ENCODE measurements at places on chromosomes 11 and 22.
A peak's percentile ranks its signal among the peaks of the same experiment; 100 is the strongest.

DNA sequence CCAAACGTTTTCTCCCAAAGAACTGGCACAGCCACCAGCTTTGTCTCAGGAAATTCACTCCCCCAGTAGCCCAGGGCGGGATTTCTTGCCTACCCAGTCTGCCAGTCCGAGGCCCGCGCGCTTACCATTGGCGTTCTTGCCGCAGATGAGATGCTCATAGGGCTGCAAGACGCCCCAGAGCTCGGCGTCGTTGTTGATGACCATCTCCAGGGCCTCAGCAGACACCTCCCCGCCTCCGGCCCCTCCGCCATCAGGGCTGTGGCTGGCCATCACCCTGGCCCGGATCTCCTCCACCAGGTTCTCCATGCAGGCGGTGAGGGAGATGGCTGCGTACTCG, 1.3 kb downstream of the ABTB2 start:
- no peak for DNase-seq

DNA sequence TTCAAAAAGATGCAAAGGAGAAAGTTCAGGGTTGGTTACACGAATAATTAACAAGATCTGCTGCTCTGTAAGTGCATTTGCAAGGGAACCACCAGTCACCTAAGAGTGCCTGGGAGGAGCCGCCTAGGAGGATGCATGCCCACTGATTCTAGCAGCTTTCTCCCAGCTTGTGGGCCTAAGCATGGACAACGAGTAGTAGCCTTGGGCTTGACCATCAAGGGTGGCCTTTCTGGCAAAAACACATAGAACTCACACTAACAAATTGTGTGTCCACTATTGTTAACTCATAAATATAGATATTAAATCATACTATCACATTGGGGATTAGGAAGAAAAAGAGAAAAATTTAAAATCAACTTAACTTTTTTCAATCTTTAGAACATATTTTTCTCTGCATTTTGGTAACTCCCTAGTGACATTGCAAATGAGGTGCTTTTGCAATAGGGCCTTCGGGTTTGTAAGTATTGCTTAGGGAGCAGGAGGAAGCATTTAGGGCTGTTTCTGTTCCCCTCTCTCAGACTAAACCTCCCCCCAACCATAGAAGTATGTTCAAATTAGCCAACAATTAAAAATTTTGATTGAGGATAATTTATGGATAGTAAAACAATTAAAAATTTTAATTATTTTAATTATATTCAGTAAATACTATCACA, 57.3 kb upstream of the CEP295 start:
- no peak for DNase-seq

GRCh38 chr11:78429209-78429608, 11.6 kb upstream of the GAB2 start:
- no peak for DNase-seq

GRCh38 chr11:80898910-80899309, 1458.1 kb upstream of the TENM4 start:
- DNase-seq, result no peak

DNA sequence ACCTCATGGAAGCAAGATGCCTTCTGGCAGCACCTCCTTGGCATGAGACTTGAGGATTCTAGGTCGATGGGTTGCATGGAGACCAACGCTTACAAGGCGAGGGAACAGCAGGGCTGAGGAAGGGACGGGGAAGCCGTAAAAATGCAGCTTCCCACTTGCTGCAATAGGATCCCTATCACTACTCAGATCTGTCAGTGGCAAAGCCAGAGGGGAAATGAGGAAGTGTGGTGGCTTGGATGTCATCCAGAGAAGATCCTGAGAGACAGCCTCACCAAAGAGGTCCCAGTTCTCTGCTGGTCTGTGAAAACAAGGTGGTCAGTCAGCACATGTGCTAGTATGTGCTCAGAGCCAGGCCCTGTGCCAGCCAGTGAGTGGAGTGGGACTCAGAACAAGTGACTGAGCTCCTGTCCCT, 22.2 kb downstream of the CYB5R2 start:
- DNase-seq, result no peak

- no peak for DNase-seq
Measured at GRCh38 chr22:46581538-46582244, 38.5 kb upstream of the GRAMD4 start.

- no peak for DNase-seq
Measured at GRCh38 chr11:2178906-2179494, 7.4 kb upstream of the TH start.

DNA sequence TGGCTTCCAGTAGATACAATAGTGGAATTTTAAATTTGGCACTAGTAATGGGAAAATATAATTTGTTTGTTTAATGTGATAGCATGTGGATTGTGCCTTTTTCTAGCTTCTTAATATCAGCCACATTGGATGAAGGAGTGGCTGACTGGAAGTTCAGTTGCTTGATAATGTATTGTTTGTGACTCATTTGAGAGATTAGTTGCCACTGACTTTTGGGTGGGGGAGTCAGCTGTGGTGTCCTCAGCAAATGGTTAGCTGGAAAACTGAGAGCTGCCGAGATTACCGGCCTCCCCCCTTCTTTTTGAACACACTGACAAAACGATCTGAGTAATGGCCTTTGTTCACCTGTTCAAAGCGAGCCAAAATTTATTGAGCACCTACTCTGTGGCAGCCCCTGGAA, 5.5 kb downstream of the JAM3 start:
- no peak for DNase-seq

DNA sequence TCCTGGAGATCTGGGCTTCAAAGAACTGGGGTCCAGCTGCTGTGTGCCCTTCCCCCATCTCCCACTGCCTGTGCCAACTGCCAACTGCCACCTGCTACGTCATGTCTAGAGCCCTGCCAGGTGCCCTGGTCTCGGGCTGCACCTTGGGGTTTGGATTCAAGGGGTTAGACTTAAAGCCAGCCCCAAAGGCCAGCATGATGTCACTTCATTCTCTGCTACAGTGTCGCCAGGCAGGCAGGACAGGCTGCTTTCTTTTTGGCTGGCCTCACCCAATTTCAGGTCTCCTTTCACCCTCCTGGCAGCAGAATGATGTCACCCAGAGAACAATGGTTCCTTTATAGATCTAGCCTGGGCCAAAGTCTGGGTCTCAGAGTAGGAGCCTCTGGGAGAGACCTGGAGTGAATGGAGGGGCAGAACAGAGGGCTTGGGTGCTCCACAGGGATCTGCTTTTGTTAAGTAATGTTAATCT, 79.5 kb upstream of the CRYBB3 start:
- DNase-seq, result no peak

DNA sequence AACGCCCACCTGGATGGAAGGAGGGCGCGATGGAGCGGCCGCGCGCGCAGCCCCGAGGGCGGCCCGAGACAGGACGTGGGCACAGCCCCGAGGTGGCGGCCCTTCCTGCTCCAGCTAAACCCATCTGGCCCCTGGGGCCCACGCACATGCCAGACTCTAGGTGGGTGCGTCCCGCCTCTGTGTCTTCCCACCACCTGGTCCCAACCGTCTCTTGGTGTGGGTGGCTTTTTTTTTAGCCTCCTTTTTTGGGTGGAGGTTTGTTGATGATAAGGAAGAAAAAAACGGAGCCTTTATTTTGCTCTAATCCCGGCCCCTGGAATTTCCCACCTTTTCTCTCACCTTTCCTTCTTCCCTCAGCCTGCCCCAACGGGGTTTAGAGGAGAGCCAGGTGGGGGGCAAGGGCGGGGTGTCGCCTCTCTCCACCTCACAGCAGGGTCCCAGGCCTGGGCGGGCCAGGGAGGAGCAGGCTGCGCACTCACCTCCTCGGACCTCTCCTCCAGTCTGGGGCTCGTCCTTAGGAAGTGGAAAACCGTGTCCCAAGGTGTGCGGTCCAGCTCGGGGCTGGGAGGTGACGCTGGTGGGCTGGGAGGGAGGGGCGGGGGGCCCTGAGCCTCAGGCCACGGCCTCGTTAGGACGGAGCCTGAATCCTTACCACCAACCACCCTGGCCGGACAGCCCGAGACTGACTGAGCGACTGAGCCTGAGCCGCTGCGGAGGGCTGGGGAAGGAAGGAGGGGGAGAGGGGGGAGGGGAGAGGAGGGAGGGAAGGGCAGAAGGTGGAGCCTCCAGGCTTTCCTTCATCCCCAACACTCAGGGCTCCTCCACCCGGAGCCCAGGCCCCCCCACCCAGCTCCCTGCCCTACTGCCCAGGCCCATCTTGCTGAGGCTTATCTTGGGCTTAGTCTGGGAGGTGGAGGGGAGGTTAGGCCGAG, at the start of gene SOX10:
SOX10 (minus strand) TSS at position 696 of the 932 bp plus-strand sequence. CDS start 771 bp downstream, outside the sequence.
- DNase-seq, result no peak

DNA sequence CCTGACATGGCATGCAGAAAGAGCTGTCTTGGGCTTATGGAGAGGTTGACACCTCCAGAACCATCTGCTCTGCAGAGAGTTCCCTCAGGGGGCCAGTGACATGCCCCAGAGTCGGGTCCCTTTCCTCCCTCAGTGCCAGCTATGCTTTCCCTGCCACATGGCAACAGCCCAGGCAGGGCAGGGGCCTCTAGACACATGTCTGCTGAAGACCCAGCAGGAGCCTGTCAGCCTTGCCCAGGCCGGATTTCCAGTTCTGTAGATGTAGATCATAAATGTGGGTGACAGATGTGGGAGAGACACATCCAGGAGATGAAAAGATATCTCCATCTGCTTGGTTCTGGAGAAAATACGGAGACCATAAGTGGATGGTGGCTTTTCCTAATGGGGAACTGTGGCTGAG, 25.5 kb downstream of the NAV2 start:
- DNase-seq, result no peak

GRCh38 chr11:95937358-95937757, 13.5 kb upstream of the MTMR2 start:
- DNase-seq, result no peak

GRCh38 chr11:60098508-60098907, 10.0 kb downstream of the MS4A2 start:
- DNase-seq, result no peak

- DNase-seq, result no peak
Measured at GRCh38 chr11:12029738-12030363, 21.4 kb upstream of the DKK3 start.

DNA sequence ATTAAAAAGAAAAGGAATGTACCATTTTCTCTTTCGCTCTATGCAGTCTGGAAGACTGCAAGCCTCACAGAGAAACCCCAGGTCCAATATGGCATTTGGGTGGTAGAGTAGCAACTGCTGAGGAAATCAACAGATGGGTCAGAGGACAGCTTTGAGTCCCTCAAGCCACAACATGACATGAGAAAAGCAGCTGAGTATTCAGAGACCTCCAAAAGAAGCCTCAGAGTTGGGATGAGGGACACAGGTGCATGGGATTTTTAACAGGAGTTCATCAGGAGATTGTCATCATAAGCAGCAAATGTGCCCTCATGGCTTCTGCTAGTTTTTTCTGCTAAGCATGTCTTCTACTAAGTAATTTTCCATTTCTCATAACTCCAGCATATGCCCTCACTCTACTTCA, 111.6 kb downstream of the BLID start:
- no peak for DNase-seq

GRCh38 chr22:35154937-35155387, 89.0 kb downstream of the ISX start:
- DNase-seq, result peak; percentile 65

DNA sequence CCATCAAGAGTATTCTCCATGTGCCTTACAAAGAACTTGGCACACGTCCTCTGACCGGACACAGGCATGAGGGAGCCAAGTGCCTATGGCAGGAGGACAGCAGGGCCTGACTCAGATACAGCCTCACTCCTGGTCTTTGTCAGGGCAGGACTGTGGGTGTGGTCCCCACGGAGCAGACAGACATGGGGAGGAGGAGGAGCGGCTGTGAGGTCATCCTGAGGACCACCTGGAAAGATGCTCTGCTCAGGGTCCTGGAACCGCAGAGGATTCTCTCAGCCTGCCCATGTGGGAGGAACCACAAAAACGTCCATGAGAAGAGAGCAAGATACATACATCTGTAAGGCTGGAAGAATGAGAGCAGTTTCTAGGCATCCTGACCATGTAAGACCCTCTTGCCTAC, 576.3 kb downstream of the BRD1 start:
- no peak for DNase-seq

DNA sequence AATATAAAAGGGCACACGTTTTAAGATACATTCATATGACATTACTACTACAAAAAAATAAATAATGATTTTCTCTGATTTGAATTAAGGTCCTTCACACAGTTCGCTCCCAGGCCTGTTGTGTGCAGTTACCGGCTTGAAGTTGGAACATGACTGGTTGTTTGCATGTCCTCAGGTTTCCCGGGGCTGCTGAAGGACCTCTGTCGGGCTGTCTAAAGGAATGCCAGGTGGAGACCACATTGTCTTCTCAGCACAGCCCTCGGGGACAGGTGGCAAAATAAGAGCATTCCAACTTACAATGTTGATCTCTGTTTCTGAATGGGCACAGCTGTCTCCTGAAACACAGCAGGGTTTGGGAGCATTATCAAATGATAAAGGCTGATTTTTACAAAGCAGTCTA, 14.9 kb downstream of the VSIG10L2 start:
- no peak for DNase-seq

DNA sequence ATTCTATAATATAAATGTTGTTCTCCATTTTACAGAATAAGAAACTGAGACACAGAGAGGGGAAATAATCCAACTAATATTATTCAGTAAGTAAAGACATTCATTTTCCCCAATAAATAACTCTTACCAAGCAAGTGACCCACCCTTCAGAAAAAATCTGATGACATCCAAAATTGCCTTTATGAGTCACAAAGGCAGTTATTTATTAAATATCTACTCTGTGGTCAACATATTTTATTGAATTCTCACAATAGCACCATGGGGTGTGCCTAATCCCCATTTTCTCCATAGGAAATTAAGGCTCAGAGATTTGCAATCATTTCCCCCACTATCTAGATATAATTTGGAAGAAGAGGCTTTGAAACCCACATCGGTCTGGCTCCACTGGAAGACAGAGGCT, 161.5 kb upstream of the ISX start:
- DNase-seq, result no peak

- no peak for DNase-seq
Measured at GRCh38 chr11:10307022-10307399, 2.1 kb downstream of the ADM start.

- no peak for DNase-seq
Measured at GRCh38 chr22:40332319-40332781, 13.9 kb upstream of the ADSL start.

DNA sequence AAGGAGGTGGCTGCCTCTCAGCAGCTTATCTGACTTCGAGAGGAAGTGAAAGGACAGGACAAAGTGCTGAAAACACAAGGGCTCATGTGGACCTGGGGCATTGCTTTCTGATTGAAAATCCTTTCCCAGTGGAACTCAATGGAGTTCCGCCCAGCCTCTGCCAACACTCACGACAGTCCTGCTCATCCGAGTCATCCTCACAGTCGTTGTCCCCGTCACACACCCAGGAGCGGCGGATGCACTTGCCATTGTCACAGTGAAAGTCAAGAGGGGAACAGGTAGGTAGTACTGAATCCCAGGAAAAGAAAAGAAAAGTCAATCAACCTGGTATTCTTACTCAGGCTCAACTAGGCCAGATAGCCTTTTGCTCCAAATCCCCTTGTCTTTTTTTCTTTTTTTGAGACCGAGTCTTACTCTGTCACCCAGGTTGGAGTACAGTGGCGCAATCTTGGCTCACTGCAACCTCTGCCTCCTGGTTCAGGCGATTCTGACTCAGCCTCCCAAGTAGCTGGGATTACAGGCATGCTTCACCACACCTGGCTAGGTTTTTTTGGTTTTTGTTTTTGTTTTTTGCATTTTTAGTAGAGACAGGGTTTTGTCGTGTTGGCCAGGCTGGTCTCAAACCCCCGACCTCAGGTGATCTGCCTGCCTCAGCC, 18.1 kb downstream of the LRP4 start:
- no peak for DNase-seq

Measured in GM10248 (cell line).